ENCODE measurements at places on chromosomes 12 and 14. TPM values are rescaled to one million over a fixed set of nuclear protein-coding genes. Genes with fewer than 3 reads are reported as not detected.
A peak's percentile ranks its signal among the peaks of the same experiment; 100 is the strongest.

Gene PMCH
- not detected for total RNA-seq

Gene LTA4H
- total RNA-seq: 230 TPM

Gene PROX2
- total RNA-seq: not detected

GRCh38 chr12:132123970-132124765, 20.0 kb downstream of the DDX51 start:
- no peak for DNase-seq

- DNase-seq: no peak
These were observed at the start of gene CLEC9A for GRCh38 chr12:10030446-10030845. TSS of gene CLEC9A (plus strand) at chr12:10030682. CDS start at chr12:10052688, 22,006 bp downstream.

- DNase-seq: peak; percentile 82
These were observed 2.5 kb downstream of the C12orf57 start for GRCh38 chr12:6946033-6946919.
